ENCODE measurements at places on chromosomes 11 and 22.

GRCh38 chr11:66281776-66282467 is 3.9 kb downstream of the CNIH2 start:
- no peak for DNase-seq

DNA sequence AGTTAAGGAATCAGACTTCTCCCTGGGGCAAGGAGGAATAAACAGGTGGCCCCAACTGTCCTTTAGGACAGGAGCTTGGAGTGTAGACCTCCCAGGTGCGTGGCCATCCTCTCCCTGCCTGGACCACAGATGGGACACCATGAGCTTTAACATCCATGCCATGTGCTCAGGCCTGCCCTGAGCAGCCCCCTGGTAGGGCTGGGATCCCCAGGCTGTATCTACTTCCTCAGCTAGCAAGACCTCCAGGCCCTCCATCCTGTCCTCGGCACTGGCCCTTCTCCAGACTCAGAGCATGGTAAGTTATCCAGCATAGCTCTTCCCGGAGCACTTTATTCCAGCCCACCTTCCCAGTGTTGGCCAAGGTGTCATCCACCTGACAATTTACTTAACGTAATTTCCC is 5.7 kb downstream of the CD6 start:
- no peak for DNase-seq

DNA sequence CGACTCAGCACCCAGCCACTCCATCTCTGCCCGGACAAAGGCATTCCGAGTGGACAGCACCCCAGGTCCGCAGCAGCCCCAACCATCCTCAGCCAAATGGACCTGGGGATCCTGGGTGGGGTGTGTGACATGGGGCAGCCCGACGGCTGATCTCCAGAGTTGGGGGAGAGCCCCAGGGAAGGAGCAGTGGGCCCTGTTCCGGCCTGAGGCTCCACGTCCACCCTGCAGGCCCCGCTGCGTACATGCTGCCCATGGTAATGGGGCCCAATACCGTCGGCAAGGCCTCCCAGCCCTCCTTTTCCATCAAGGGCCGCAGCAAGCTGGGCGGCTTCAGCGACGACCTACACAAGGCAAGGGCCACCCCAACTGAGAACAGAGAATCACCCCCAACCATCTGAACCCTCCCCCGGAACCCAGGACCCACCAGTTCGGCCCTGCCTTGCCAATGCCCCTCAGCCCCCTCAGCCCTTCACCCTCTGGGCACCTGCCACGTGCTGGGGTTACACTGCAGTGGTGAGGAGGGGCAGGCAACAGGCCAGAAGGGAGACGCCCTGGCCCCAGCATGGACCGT is 5.4 kb downstream of the SCGB1C1 start:
- no peak for DNase-seq

GRCh38 chr11:42490506-42490905 is 821.3 kb upstream of the API5 start:
- DNase-seq = no peak

DNA sequence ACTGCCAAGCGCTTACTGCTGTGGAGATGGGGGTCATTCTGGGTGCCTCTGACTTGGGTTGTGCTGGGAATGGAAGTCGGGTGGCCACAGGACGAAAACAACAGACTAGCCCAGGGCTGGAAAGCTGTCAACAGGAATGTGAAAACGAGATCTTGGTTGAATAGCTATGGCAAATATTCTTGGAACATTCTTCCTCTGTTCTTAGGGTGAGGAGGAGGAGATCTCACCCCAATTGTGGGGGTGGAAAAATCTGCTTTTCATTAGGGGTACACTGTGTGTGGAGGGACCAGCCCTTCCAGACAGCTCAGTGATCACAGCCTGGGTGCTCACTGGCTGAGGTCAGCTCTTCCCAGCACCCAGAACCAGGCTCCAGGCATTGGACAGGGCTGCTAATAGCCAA is 52.0 kb upstream of the PRSS23 start:
- no peak for DNase-seq

GRCh38 chr22:35850831-35851230 is 133.2 kb downstream of the APOL5 start:
- no peak for DNase-seq

DNA sequence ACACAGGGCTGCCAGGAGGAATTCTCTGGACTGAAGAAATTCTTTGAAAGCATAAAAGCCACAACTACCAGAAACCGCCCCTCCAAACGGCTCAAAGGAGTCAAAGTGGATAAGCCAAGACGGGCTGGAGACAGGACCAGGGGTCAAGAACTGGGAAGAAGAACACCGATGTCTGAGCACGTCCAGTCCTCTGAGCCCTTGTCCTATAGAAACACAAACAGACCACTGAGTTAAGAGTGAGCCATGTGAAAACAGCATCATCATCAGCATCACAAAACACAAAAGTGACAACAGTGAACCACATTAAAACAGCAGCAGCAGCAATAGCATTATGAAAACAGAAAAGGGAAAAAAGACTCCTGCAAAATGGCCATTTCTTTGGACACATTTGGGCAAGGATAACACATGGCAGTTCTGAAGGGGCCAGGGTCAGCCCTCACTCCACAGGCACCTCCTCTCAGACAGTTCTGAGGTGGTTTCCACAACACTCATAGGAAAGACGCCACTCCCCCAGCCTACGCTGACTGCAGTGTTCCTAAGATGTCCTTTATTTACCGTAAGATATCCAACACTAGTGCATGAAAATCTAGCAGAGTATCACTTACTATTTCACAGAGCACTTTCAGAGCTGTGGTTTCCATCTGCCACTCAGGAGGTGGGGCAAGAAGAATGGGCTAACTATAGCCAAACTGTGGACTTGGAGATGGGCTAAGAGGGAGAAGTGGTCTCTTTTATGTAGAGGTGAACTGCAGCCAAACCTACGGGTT is 28.6 kb upstream of the YPEL1 start:
- no peak for DNase-seq

DNA sequence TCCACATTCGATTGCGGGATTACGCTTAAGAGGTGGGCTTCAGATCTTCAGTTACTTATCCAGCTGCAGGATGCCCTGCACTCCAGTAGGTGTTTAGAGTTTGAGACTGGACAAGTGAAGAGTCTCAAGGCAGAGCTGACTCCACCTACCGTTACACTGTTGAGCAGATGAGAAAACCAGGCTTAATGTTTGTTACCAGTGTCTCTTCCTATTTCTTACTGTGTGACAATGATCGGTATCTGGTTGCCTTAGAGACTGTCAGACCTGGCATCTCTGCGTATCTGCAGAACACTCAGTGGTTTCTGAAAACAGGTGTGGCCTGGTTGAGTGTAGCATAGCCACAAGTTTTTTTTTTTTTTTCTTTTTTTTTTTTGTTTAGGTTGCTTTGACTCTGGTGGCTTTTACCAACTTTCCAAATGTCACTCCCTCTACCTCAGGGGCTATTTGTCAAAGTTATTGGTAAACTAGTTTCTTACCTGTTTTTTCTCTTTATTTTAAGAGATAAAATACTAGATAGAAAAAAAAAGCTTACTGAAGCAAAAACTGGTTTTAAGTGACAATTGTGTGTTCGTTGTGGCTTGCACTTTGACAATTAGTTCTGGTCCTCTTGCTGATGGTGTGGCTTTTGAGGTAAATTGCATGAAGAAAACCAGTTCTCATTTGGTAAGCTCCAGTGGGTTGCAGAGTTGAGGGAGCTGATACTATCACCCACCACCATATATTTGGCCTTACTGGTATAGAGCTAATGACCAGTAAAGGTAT is 284.8 kb downstream of the ETS1 start:
- DNase-seq = no peak

DNA sequence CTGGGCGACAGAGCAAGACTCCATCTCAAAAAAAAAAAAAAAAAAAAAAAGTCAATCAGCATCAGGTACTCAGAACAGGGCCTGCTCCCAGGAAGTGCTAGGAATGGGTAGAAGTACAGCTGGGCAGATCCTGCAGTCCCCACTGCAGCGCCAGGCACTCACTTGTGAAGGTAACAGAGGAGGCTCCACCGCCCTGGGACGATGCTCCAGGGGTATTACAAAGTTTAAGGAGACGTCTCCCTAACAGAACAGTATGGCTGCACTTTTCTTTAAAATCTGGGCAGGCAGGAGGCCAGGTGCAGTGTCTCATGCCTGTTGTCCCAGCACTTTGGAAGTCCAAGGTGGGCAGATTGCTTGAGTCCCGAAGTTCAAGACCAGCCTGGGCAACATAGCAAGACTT is 1449.0 kb downstream of the BRD1 start:
- no peak for DNase-seq

- DNase-seq = peak; percentile 6
These were observed 680.5 kb upstream of the API5 start for GRCh38 chr11:42631220-42631843.

DNA sequence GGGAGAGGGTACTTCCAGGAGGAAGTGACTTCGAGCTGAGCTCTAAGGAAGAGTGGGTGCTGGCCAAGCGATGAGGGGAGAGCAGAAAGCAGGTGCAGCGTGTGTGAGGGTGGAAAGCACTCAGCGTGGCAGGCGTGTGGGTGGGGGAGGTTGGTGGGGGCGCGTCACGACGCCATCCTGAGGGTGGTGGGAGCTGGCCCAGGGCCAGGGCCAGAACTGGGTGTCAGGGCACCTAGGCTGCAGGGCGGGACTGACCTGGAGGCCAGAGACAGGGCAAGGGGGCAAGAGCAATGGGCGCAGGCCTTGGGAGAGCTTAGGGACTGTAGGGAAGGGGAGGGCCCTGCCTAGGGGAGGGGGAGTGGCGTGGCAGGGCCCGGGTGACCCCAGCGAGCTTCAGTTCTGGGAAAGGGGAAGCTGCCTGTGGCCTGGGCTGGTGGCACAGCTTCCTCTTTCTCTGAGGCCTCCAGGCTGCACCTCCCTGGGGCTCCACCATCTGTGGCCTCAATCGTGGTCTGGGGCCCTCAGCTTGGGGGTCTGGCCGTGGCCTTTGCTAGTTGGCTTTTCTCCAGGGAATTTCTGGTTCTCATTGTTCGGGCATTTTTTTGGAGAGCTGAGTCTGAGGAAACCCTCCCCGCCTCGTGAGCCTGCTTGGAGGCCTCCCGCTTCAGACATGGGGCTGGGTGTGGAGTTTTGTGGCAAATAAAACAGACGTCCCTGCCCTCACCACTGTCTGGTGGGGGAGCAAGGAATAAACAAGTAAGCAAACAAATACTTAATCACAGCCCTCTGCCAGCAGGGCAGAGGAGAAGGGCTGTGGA is 8.9 kb downstream of the RELT start:
- no peak for DNase-seq

- DNase-seq = no peak
These were observed 43.7 kb downstream of the ALX4 start for GRCh38 chr11:44266056-44266780.
